ENCODE measurements at places on chromosomes 4 and X.

DNA sequence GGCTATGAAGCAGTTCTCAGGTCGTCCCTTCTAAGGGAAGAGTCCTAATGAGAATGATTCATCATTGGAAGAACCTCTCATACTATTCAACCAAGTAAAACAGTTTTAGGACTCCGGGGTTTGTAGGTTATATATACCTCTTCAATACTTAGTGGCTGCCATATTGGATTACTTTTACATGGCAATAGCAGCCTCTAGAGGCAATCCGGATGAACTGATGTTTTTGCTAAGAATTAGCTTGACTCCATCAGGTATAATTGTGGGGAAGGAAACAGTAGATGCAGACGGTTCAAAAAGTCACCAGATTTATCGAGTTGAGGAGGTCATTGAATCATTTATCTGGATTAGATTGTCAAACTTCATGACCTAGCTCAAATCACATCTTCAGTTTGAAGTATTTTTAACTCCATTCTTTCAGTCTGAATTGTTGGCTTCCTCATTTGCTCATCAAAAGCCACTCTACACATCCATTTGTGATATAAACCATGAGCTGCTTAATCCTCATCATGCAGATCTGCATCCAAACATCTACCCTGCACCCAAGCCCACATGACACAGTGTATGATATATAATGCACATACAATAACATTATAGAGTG is 28.4 kb downstream of the GUCY1B1 start:
- no peak for DNase-seq

- DNase-seq, result no peak
Measured at GRCh38 chr4:14888790-14889572, 113.3 kb upstream of the CPEB2 start.

- DNase-seq, result no peak
Measured at GRCh38 chr4:150827226-150827625, 187.9 kb downstream of the LRBA start.

- no peak for DNase-seq
Measured at GRCh38 chrX:133375615-133376340, 39.5 kb downstream of the GPC4 start.

- no peak for DNase-seq
Measured at GRCh38 chr4:142350871-142351270, 495.2 kb downstream of the INPP4B start.

Measured in GM04503 (cell line).